Chondrocyte (in vitro differentiated cells): ENCODE measurements at places on chromosomes 12 and 14.
A peak's percentile ranks its signal among the peaks of the same experiment; 100 is the strongest.

DNA sequence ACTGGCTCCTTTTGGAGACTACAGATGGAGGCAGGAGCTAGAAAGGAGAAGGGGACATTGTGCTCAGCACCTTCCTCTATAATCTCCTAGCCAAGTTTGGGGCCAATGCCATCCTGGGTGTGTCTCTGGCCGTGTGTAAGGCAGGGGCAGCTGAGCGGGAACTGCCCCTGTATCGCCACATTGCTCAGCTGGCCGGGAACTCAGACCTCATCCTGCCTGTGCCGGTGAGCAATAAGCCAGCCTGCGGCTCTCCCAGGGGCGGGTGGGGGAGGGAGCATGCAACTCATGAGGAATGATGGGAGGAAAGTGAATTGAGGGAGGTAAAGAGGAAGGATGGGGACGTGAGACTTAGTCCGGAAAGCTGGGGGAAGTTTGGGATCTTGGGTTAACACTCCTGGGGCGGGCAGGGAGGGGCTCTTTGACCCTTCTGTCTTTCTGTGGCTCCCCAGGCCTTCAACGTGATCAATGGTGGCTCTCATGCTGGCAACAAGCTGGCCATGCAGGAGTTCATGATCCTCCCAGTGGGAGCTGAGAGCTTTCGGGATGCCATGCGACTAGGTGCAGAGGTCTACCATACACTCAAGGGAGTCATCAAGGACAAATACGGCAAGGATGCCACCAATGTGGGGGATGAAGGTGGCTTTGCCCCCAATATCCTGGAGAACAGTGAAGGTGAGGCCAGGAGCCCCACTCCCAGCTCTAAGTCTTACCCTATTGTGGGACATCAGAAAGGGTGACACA is 3.3 kb downstream of the ENO2 start:
- peaks cover 31% of the 10 kb centered on the region for H3K4me1 ChIP-seq
- H3K36me3 ChIP-seq: peaks cover 9% of the 10 kb centered on the region
- DNase-seq: peak; percentile 42
- no peak overlapping the region for H3K4me3 ChIP-seq
- no peaks in the 10 kb centered on the region for H3K27me3 ChIP-seq

- H3K27ac ChIP-seq: peak overlapping the region; percentile 96
- peak overlapping the region; percentile 49 for H3K4me3 ChIP-seq
- DNase-seq: peak; percentile 86
- H3K36me3 ChIP-seq: peaks cover 23% of the 10 kb centered on the region
- H3K27me3 ChIP-seq: no peaks in the 10 kb centered on the region
- H3K4me1 ChIP-seq: peaks cover 62% of the 10 kb centered on the region
These were observed 6.3 kb downstream of the YBX3 start for GRCh38 chr12:10716704-10717315.

DNA sequence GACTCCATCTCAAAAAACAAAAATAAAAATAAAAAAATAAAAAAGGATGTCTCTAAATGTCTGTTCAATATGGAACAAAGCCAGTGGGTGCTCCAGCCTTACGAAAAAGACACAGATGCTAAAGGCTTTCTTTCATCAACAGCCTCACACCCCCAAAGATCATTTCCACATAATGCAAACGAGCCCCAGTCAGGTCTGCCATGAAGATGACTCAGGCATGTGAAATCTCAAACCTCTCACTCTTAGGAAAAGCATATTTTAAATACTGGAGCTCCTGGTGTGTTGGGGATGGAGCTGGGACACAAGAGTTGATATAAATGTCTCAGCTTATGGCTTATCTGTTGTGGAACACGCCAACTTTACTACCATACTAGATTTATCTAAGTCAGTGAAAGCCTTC is 49.9 kb upstream of the PLXNC1 start:
- H3K4me1 ChIP-seq: peaks cover 34% of the 10 kb centered on the region
- H3K27ac ChIP-seq: no peak overlapping the region
- no peaks in the 10 kb centered on the region for H3K36me3 ChIP-seq
- no peaks in the 10 kb centered on the region for H3K27me3 ChIP-seq
- DNase-seq: no peak

DNA sequence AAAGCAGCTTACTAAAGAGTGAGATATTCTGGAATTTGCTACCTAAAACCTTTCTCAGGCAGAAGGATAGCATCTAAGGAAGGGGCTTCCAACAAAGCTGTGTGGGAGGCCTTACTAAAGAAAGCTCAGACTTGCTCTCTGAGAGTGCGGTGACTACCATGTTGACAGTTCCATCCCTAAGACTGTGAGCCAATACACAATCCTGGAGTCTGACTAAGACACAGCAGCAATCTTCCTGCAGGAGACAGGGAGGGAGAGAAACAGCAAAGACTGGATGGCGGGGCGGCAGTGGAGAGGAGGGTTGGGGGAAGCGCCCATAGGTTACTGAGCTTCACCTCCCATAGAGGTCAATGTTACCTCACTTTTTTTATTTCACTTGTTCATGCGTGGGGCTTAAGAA is 70.9 kb downstream of the KITLG start:
- DNase-seq: no peak
- H3K4me1 ChIP-seq: peaks cover 8% of the 10 kb centered on the region
- H3K27me3 ChIP-seq: no peaks in the 10 kb centered on the region
- no peak overlapping the region for H3K4me3 ChIP-seq
- peaks cover 2% of the 10 kb centered on the region for H3K36me3 ChIP-seq

DNA sequence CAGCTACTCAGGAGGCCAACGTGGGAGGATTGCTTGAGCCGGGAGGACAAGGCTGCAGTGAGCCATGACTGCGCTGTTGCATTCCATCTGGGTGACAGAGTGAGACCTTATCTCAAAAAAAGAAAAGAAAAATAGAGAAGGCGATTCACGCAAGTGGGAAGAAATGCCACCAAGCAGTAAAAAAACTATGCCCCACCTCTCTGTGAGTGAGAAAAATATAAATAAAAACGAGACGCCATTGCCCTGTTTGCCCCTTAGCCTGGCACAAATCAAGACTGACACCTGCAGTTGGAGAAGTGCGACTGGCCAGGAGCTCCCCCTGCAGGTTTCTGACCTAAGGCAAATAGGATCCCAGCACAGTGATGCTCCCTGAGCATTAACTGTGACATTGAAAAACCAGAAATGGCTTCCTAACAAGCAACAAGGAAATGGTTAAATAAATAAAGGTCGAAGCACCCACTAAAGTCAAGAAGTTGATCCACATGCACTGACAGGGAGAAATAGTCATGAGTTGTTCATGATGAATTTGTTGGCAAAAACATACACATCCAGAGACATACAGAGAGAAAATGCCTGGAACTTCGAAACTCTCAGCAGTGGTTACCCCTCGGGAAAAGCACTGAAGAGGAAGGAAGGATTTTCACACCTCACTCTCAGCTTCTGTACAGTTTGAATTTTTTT is 21.1 kb downstream of the GSC start:
- no peaks in the 10 kb centered on the region for H3K4me1 ChIP-seq
- peaks cover 15% of the 10 kb centered on the region for H3K27me3 ChIP-seq
- no peak overlapping the region for H3K4me3 ChIP-seq

DNA sequence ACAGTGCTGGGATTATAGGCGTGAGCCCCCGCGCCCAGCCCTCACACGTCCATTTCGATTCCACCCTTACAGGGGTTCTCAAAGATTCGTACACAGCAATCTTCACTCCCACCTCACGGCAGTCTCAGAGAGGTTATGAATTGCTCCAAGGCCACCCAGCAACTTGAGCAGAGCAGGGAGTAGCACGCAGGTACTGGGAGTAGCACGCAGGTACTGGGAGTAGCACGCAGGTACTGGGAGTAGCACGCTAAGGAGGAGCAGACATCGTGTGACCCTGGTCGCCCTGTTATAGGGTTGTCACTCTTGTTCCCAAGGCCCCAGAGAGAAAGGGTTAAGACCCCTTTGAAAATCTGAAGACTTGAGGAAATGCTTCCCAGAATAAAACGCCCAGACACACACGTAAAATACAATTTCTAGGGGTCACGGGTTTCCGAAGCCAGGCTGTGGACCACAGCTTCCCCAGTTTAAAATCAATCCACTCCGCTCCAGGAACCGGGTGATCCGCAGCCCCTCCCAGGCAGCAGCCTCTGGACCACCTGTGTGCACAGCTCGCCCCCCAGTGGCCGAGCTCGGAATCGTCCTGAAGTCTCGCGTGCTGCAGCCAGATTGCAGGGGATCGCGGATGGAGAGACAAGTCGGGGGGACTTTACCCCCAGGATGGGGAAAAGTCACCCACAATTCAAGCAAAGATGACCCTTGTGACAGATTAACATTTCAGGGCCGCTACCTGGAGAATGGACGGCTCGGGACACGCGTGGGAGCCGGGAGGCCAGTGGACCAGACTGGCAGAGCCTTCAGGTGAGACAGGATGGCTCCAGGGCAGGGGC is 92.0 kb downstream of the SCARB1 start:
- H3K36me3 ChIP-seq: no peaks in the 10 kb centered on the region
- H3K4me1 ChIP-seq: peaks cover 65% of the 10 kb centered on the region
- H3K27ac ChIP-seq: peak overlapping the region; percentile 3
- no peak overlapping the region for H3K4me3 ChIP-seq
- DNase-seq: no peak
